Upper lobe of right lung (tissue), 1 donor: ENCODE measurements at places on chromosomes 11 and 22. TPM values are rescaled to one million over a fixed set of nuclear protein-coding genes. Genes with fewer than 3 reads are reported as not detected.

The FAM83F gene
- total RNA-seq = 0.35 TPM

GRCh38 chr11:114215871-114216795, 80.1 kb upstream of the NNMT start:
- peaks cover 29% of the 10 kb centered on the region for H3K36me3 ChIP-seq
- H3K4me3 ChIP-seq = no peak overlapping the region
- no peaks in the 10 kb centered on the region for H3K27me3 ChIP-seq
- peaks cover 47% of the 10 kb centered on the region for H3K4me1 ChIP-seq
- no peak overlapping the region for H3K27ac ChIP-seq

DNA sequence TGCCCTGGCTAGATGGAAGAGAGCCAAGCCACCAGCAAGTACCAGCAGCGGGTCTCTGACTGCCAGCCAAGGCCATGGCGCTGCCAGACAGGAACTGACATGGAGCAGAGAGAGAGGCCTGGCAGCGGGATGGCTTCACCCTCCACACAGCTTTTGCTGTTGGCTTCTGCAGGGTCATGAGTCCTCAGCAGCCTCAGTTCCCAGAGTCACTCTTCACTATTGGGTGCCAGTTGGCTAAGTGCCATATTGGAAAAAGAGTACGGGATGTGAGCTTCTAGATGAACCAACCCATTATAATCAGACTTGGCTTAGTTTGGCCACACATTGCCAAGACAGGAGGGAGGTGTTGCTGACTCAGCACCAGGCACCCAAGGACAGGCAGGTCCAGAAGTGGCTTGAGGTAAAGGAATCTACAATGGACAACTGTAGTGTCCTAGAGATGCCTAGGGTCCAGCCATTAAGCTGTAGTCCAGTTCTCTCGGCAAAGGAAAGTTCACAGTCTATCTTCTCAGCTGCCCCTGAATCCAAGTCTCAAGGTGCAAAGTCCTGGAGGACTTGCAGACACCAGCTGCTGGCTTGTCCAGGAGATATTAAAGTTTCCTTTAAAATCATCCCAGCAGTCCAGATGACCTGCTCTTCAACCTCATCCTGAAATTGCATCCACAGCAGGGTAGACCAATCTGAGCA, 40.7 kb upstream of the POU2AF1 start:
- H3K27ac ChIP-seq = no peak overlapping the region
- peaks cover 21% of the 10 kb centered on the region for H3K4me1 ChIP-seq
- no peaks in the 10 kb centered on the region for H3K27me3 ChIP-seq
- H3K36me3 ChIP-seq = no peaks in the 10 kb centered on the region

The TMPRSS4 gene
- 3.0 TPM for total RNA-seq

The UPK2 gene
- not detected for total RNA-seq
